Stimulated activated CD8-positive, alpha-beta memory T cell treated with anti-CD3 and anti-CD28 coated beads, Interleukin-7, amount 100 ng/mL, for 1 hour (primary cell): ENCODE measurements at places on chromosomes 12 and 14.

DNA sequence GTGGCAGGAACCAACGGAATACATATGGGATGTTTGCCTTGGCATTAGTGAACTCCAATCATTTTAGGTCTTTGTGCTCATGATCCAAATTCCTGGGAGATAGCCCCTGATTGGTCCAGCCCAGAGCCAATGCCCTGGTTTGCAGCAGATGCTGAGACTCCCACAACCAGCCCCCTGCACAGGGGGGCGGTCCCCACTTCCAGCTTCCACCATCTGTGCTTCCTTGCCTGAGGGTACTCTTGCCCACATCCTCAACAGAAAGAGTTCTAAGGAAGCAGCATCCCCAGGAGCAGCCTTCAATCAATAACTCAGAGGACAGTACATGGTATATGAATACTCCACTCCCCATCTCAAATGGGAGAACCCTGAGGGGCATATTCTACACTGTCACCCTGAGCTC is 39.7 kb upstream of the FICD start:
- DNase-seq = no peak

- no peak for DNase-seq
Observed at GRCh38 chr14:29536886-29537511, 390.6 kb downstream of the PRKD1 start.

DNA sequence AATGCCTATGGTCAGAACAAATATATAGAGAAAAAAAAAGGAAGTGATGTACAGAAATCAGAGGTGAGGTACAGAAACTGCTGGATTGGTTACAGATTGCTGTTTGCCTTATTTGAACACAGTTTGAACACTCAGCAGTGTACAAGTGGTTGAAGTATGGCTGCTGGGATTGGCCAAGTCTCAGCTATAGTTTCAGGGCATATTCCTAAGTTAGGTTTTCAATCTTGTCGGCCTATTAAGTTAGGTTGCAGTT is 146.4 kb downstream of the LLPH start:
- no peak for DNase-seq

DNA sequence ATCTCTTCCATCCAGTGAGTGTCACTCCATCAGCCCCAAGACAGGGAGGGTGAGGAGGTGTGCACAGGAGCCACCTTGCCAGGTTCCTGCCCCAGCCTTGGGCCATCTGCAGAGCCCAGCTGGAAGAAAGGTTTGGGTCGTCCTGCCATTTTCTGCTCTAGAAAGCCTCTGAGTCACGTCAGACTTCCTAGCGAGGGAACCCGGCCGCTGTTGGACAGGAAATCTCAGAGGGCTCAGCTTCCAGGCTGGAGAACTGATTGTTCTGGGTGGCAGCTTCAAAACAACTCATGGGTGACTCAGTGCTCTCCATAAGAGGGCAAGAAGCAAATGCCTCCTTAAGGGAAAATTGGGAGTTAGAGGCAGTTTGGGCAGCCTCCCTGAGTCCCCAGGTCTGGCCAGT is 16.6 kb downstream of the HIP1R start:
- DNase-seq = no peak

DNA sequence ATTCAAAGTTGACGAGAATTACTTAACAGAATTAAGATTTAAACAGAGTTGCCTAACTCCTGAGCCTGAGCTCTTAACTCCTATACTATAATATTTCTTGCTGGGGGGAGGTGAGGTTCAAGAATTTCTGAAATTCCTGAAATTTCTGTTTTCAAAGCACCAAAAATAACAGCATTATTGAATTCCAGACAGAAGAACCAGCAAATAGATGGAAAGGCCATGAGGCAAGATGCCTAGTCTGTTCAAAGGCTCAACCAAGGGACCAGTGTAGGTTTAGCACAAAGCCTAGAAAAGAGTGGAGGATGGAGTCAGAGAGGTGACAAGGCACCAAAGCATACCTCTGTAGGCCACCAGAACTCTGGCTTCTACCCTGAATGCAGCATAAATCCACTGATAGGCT is 76.4 kb downstream of the PPP1R12A start:
- DNase-seq = no peak

GRCh38 chr12:112664569-112664968 is 127.0 kb upstream of the RPH3A start:
- DNase-seq = no peak

DNA sequence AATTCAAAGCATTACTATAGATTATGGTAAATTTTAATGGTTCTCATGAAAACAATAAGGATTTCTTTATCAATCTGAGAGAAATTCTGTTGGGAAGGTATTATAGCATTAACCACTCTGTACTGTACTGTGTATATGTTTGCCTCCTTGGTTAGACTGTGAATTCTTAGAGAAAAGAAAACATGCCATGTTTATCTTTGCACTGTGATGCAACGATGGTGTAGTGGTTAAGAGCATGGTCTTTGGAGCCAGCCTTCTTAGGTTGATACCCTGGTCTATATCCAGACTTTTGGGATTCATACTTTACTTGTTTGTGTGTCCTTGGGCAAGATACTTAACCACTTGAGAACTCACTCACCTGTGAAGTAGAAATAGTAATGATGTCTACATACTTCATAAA is 32.2 kb upstream of the NUBPL start:
- no peak for DNase-seq

- DNase-seq = peak; percentile 55
Observed at GRCh38 chr12:55742719-55743405, at the start of gene GDF11. GDF11 (plus strand) TSS chr12:55743122; CDS start chr12:55743317, 195 bp downstream.

DNA sequence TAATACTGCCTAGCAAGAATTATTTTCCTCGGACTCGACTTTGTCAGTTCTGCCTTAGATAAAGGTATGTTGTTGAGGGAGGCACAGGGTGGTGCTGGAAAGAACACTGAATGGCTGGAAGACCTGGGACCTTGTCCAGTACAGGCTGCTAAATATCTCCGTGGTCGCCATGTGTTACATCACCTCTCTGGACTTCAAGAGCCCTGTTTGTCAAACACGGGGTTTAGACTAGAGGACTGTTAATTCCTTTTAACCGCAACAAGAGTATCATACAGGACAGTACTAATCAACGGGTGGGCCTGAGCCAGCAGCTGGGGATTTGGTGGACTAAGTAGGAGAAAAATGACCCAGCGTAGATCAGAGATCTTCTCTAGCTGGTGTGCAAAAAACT is 476.3 kb downstream of the LRIG3 start:
- no peak for DNase-seq
